Suppressor macrophage treated with lipopolysaccharide for 4 hours (primary cell): ENCODE measurements at places on chromosomes 7 and 10.
A peak's percentile ranks its signal among the peaks of the same experiment; 100 is the strongest.

GRCh38 chr7:131189488-131189887 is 138.2 kb upstream of the MKLN1 start:
- no peak for DNase-seq

DNA sequence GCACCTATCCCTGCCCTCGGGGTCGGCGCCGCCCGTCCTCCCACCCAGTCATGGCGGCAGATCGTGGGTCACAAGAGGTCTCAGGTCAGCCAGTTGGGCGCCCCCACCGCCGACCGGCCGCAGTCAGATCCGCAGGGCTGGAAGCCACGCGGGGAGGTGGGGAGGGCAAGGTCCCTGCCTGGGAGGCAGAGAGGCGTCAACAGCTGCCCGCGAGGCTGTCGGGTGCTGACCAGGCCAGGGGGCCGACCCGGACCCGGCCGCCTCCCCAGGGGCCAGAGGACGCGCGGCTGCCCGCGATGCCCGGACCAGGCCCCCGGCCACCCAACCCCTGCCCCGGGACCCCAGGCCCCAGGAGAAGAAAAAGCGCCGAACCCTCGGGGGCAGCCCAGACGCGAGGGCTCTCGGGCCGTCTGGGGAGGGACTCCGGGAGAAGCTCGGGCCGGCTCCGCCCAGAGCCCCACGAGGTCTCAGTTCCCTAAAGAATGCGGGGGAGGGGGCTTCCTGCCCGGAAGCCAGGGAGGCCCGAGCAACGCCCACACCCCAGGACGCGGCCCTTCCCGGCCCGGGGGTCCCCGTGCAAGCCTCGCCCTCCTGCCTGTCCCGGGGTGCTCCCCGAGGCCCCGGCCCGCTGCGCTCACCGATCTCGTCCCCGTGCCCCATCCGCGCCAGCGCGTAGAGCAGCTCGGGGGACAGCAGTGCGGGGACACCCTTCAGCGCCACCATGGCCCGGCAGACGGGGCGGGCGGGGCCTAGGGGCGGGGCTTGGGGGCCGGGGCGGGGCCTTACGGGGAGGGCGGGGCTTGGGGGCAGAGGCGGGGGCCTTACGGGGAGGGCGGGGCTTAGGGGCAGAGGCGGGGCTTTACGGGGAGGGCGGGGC is at the start of gene FUOM:
TSS of gene FUOM (minus strand) at position 735 of the 877 bp plus-strand sequence. CDS start at position 723, 12 bp downstream.
- DNase-seq = peak; percentile 90

DNA sequence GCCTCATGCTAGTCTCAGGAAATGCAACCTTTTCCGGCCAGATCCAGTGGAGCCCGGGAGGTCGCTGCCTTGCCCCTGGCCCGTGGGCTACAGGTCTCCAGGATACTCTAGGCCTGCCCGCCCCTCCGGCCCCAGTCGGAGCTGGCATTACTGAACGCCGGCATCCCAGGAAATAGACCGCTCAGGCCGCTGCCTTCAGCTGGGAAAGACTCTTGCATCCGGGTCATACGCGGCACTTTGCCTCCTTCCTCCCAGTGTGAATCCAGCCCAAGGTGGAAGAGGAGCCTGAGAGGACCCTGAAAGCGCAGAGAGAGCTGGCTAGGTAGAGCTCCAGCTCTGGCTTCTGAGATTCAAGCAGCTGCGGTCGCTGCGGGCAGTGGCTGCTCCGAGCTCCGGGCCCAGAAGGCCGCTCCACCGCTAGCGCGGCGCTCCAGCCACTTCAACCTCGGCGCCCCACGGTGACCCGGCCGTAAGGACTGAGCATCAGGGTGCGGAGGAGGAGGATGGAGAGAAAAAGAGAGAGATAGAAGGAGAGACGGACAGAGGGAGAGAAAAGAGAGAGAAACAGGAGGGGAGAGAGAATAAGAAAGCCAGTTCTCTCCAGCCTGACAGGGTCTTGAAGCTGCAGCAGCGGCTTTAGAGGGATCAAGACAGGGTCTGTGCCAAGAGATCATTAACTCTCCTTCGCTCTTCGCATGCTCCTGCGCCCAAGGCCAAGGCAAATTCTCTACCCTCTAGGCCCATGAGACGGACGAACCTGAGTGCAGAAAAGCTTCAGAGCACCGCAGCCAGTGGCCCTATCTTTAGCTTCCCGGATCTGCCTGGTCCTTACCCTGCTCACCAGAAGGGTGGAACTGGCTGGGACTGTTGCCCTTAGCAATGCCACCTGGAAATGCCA is 1.8 kb upstream of the HOXA10 start:
- DNase-seq = no peak

GRCh38 chr10:79384773-79385391 is 37.6 kb downstream of the PPIF start:
- no peak for DNase-seq

DNA sequence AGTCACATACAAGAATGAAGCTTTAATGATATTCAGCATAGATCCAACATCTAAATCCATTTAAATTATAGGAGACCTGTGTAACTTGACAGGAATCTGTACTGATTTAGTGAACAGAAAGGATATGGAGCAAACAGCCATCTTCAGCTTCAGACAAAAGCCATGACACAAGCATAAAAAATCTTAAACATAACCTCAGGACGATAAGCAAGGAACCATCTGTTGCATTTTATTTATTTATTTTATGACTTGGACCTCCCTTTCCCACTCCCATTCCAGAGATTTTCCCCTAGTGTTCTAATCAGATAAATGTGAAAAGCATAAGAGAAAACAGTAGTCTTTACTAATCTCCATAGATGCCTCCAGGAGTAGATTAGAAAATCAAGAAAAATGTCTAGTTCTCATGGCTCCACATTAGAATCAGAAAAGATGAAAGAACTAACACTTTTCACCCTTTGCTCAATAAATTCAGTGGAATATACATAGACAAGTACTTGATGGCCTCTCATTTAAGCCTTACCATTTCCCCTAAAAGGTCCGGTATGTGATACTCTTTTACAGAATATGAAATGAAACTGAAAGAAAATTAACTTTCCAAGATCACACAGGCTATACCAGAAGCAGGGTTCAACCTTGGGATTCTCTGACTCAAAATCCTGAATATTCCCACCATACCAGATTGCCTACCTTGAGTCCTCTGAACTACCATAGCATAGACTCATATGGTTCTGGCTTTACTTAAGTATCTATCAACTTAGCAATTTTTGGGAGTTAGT is 15.2 kb downstream of the CACNA2D1 start:
- DNase-seq = no peak

- DNase-seq = no peak
These were observed 473.7 kb downstream of the TYW1 start for GRCh38 chr7:67470256-67470751.

GRCh38 chr7:70712942-70713341 is 419.0 kb upstream of the GALNT17 start:
- no peak for DNase-seq

DNA sequence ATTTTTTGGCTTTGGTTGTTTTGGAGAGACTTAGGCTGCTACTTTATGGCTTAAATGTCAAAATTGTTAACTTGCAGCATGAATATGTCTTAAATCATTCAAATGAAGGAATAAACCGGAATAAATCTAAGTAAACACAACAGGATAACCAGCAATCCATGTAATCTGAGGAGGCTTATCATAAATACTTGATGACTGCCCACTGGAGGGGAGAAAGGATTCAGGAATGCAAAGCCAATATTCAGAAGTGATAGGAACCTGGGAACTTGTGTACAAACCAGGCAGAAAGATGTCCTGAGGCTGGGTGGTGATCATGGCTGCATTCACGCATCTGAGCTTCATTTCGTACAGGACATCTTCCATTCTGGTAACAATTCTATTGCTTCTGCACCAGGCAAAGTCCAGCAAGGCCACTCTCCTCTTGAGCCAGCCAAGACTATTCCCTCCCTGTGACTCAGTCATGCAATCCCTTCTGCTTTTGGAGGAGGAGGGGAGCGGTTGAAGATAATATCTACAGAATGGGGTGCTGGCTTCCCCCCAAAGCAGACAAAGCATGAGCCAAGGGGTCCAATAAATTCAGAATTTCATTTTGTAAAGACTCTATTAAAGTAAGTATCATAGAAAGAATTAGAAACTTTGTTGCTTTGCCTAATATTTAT is 374.5 kb downstream of the PHTF2 start:
- no peak for DNase-seq

- peak; percentile 55 for DNase-seq
These were observed 12.4 kb upstream of the PTPN12 start for GRCh38 chr7:77524731-77525130.

DNA sequence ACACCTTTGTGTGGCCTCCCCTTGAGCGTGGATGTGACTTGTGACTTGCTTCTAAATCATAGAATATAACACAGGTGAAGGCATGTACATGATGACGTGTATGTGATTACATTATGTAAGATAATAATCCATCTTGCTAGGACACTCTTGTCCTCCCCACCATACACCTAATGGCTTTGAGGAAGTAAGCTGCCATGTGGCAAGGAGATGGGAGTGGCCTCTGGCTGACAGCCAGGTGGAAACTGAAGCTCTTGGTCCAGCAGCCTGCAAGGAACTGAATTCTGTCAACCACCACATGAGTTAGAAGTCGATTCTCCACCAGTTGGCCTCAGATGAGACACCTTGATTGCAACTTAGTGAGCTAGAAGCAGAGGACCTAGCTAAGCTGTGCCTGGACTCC is 67.4 kb upstream of the ELN start:
- DNase-seq = no peak
